Fibroblast of skin of left biceps (primary cell): ENCODE measurements at places on chromosomes 7 and 10.

DNA sequence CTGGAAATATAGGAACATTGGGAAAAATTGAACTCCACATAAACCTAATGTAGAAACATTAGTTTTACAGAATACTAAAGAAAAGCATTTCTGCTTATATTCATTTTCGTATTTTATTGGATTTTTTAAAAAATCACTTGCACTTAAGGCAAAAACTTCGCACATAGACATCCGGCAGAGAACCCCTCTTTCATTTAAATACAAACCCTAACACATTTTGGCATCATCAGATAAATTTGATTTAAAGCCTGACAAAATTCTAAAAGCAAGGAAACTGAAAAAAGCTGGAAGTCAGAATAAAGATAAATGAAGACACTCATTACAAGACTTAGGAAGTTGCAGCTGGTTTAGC lies 396 bp upstream of the EXOC4 start:
- DNase-seq = no peak

DNA sequence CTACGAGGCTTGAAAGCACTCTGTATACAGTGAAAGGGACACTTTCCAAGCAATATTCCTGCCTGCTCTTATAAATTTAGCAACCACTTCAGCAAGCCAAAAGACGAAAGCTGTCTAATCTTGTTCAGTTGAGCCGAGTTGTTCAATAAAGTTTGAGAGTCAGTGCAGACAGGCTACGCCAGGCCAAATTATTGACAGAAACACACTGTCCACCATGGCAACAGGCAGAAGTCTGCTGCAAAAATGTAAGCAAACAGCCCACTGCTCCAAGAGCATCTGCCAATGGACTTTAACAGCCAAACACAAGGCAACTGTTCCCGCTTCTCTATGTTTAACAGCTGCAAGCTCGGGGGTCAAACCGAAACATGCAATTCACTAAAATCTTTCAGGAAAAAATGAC lies 85.7 kb downstream of the GLI3 start:
- no peak for DNase-seq

- DNase-seq = no peak
Measured at GRCh38 chr10:66006411-66006810, 919.4 kb upstream of the LRRTM3 start.

DNA sequence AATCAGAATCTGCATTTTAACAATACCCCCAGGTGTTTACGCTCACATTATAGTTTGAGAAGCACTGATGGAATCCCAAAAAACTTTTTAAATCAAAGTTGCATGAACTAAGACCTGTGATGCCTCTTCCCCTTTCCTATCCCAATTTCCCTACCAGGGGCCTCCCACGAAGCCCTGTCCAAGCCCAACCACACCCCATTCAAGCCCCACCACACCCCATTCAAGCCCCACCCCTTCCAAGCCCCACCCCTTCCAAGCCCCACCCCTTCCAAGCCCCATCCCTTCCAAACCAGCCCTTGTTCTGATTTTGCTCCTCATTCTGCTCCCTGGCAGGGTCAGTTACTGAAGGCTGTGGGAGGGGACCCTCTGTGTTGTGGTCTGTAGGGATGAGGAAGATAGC lies 9.8 kb upstream of the AQP1 start:
- DNase-seq = no peak

DNA sequence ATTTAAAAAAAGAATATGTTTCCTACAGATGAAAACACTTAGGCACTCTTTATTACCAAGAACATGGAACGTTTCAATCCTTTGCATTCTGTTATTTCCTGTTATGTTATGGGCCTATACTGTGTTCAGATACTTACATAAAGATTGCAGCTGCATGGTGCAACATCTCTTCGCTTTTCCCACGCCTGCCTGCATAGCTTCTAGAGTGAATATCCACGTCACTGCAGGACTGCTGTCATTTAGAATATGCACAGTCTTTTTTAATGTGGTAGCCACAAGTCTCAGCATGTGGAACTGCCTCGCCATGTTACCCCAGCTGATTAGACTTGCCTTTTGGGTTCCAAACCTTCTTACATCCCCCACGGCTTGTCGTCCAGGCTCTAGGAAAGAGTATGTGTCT lies 69.6 kb upstream of the GATA3 start:
- DNase-seq = peak; percentile 23

GRCh38 chr7:73770860-73771670 lies 995 bp upstream of the CLDN3 start:
- no peak for DNase-seq
